ENCODE measurements at places on chromosomes 6 and 20.

DNA sequence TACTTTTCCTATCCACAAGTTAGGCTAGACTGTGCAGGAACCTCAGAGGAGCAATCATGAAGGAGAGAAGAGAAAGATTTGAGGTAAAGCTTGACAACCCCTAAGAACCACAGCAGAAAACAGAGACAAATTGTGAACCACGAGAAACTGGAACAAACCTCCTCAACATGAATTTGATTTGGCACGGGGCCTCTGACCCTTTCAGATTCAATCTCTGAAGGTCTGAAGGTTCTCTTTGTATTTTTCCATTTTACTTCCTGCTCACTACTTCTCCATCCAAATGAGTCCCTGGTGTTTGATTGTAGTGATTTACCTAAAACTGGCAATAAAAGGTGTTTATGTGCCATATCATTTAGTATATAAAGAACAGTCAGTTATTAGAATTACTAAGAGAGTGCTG lies 126.1 kb upstream of the STXBP5 start:
- DNase-seq: no peak

DNA sequence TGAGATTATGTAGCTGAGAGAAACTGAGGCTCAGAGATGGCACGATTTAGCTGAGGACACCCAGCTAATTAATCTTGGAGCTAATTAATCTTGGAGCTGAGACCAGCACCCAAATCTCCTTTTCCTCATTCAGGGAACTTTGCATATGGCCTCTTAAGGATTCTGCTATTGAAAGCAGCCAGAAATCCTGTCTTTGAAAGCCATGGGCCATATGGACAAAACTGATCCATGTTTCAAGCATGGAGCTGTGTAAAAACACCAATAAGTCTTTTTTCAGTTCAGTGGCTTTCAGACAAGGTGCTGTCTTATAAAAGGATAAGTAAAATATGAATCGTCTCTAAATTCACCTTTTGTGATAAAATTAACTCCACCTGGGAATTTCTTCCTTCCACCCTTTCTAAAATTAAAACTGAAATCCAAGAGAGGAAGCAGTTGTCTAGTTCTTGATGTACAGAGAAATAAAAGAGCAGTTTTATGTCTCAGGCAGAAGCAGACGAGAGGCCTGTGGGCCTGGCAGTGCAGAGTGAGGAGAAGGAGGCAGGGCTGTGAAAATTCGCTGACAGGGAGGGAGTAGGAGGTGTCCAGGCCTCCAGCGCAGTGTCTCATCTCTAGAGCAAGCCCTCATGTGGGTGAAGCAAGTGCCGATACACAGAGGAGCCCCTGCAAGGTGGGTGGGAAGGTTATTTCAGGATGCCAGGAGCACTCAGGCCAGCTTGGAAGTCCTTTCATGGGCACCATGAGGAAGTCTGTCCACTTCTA lies 266.9 kb downstream of the UST start:
- no peak for DNase-seq

- no peak for DNase-seq
Measured at GRCh38 chr6:23089981-23090380, 520.6 kb downstream of the HDGFL1 start.

DNA sequence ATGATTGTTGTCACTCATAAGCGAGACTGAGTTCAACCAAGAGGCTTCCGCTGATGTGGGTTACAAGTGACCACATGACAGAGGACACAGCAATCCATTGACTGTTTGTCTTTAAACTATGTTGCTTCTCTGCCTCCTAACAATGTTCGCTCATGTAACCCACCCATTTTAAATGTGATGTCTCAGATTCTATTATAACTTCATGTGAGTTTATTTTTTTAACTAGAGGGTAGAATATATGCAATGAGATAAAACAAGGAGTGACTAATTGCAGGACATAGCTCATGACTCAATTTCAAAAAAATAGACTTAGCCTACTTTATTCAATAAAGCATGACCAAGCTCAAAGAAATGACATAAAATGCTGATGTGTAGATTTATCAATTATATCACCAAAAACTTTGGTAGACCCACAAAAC lies 119.2 kb upstream of the SASH1 start:
- DNase-seq: no peak

- DNase-seq: no peak
Measured at GRCh38 chr20:34988191-34988540, 32.5 kb downstream of the MYH7B start.

- peak; percentile 62 for DNase-seq
Measured at GRCh38 chr20:23449421-23449820, 3.3 kb downstream of the CST11 start.

DNA sequence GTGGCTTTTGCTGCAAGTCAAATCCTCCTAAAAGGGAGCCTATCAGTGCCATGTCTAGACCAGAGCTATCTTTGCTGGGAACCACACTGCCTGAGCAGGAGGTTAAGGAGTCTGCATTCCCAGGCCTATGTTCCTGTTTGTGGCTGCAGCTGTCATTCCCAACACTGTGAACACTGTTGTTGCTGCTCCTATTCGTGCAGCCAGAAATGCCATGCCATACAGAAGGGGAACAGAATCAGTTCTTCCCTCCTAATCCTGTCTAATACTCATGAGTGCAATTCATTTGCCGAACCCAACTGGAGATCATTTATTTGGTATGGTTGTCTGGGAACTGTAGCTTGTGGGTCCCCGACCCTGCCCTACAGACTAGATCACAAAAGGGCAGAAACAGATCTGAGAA lies 406.5 kb upstream of the GJE1 start:
- no peak for DNase-seq

DNA sequence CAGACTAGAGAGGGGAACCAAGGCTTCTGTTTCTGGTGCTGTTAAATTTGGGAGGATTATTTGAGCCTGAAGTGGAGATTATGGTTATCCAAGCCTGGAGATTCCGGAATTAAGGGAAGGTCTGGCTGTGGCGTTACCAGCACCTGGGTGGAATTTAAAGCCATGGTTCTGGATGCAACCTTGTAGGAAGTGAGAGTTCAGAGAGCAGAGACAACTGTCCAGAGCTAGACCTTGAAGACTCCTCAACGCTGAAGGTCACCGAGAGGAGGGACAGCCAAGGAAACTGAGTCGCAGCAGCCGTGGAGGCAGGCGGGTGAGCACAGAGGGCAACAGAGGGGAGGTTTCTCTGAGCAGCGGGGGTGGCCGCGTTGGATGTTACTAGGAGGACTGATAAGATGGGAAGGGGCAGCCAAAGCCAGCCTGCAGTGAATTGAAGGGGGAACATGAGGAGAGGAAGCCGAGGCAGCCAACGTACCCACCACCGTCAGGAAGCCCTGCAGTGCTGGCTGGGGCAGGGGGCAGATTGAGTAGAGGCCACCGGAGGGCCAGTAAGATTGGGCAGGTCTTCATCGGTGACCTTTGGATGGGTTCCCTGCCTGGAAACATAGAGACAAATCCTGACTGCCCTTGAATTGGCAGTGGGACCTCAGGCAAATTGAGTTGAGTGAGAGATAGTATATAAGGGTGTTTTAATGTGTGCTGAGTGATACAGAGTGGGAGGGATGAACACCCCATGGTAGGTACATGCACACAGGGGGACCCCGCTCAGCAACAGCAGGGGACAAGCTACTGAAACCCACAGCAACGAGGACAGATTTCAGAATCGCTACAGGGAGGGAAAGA lies 90.3 kb downstream of the SNX5 start:
- DNase-seq: no peak

- no peak for DNase-seq
Measured at GRCh38 chr6:64505312-64505711, 869.7 kb downstream of the PHF3 start.

DNA sequence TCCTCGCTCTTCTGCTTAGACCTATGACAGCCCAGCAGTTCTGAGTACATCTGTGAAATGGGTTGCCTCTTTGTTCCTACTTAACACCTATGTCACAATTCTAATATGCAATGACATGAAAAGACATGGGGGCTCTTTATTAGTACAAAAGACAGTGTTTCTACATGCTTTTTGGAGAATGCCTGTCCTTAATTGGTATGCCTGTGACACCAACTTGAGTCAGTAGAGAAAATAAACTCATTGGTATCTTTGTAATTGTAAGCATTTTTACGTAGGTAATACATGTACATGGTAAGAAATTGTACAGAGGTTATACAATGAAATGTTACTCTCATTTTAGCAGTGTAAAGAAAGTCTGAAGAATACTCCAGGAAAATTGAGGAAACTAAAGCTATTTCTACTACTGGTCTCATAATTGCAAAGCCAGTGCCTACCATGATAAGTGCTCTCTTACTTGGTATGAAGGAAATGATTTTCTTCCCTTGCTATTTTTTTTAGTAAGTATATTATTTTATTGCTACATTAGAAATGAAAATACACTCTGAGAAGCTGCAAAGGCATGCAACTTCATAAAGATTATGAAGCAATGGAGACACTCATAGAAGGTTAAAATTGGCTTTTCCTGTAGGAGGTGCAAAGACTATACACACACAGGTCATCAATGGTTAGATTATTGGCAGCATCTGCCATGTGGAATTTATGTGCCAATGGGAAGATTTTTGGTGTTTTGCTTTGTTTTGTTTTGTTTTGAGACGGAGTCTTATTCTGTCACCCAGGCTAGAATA lies 4.9 kb upstream of the EEF1A1 start:
- no peak for DNase-seq

DNA sequence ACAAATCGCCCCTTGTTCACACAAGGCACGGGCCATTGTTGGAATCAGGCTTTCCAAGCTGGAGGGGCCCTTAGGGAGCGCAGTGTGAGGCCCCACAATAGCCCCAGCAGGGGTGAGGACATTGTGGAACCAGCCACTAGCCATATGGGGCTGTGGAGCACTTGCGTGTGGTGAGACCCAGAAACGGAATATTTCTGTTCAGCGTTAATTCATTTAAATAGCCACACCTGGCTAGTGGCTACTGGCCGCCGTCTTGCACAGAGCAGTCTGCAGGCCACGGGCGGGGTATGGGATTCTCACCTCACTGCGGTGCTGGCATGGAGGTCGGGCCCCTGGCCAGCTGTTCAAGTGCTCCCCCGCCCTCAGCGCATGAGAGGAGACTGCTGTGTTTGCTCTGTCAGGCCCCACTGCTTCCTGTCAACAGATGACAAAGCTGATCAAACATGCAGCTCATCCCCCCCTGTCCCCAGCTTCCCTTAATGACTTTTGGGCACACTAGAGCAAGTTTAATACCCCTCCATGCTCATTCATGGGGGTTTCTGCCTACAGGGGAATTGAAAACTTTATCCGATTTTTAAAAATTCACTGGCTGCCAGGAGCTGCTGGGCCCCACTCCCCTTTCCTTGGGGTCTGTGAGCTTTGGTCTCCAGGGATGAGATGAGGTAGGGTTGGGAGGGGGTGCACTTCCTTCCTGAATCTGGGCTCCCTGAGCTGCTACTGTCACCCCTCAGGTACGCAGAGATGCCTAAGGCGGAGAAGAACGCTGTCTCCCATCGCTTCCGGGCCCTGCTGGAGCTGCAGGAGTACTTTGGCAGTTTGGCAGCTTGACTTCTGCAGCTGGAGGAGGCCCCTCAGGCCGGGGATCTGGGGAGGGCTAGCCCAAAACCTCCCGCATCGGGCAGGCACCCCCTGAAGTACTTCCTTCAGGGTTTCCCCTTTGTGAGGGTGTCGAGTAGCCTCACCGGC lies 13.6 kb downstream of the ITPA start:
- no peak for DNase-seq

DNA sequence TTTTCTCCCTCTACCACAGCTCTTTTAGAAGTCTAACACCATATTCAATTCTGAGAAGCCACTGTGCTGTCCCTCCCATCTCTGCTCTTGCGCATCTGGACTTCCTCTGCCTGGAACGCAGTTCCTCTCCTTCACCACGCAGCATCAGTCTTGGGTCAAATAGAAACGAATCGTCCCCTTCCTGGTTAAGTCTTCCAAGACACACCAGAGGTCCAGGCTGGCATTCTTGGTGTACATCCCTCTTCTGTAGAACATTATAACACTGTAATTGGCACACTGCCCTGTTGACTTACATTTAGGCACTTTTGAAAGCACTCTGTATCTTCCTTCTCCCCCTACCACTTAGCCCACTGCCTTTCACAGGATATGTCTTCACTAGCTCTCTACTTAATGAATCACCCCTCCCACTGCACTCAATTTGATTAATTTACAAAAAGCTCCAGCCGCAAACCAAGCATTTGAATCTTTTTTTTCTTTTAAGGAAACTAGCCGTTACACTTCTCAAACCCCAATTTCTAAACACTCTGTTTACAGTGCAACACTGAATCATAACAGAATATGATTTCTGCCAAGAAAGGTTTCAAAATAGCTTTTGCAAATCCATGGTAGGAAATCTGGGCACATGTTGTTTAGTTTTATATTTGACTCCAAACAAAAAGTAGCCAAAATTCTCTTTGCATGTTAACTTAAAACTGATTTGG lies 140.8 kb upstream of the CARMIL1 start:
- DNase-seq: peak; percentile 76

DNA sequence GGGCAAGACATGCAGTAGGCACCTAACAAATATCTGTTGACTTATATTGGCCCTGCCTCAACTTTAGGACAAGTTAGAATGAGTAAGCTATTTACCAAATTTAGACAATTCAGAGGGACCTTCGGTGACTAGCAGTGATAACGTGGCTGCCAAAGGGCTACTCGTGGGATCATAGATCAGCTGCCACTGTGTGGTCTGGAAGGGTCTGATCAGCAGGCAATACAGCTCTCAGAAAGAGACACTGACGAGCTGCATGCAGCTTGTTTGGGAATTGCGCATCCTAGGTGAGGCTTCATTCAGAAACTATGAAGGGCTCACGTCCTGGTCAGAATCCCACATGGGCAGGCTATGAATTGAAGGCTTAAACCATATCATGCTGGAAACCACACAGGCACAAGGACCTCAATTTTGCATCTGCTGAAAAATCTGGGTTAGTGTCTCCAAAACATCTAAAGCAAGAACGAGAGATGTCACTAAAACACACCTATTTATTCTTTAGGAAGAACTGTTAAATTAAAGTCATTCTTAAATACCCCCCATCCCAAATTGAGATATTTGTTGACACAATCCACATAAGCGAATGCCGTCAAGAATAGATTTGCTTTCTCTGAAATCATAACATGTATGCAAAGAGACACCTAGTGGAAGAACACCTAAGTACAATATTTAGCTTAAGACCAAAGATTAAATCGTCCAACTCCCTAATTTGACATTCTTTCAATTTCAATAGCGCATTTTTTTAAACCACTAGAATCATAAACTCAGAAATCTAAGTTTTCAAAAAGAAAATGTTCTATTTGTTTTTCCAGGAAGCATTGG lies 79.6 kb downstream of the IPCEF1 start:
- DNase-seq: peak; percentile 33

DNA sequence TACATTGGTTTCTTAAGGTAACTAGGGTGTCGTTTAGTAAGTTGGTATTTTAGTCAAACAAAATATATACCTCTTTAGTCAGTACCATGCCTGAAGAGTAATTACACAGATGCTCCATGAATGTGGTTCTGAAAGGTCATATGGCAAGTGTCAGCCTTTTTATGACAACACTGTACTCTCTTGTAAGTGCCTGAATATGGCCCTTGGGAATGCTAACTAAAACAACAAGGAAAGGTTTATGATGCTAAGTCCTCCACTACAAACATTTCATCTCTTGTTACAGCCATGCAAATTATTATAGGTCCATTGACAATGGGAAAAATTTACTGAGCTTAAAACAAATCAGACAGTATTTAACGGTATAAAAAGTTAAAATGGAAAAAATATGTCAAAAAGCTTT lies 39.0 kb upstream of the SUPT3H start:
- DNase-seq: no peak
